ENCODE measurements at places on chromosomes 7 and 10. TPM values are rescaled to one million over a fixed set of nuclear protein-coding genes. Genes with fewer than 3 reads are reported as not detected.
A peak's percentile ranks its signal among the peaks of the same experiment; 100 is the strongest.

Gene PPP1R17
- total RNA-seq, result not detected

Gene MALRD1
- total RNA-seq, result not detected

Gene SRRT
- total RNA-seq, result 49.8 TPM

Gene LFNG
- 7.7 TPM for total RNA-seq

Gene TRUB1
- 37.0 TPM for total RNA-seq

Gene CTAGE8
- not detected for total RNA-seq

Gene NPSR1
- total RNA-seq, result not detected

Gene RAPGEF5
- 16.3 TPM for total RNA-seq

Gene PHKG1
- 1.9 TPM for total RNA-seq

Gene NPFFR1
- total RNA-seq, result not detected

Gene EPO
- total RNA-seq, result 0.29 TPM

Gene OPN1SW
- not detected for total RNA-seq

Gene VWDE
- total RNA-seq, result 0.16 TPM

Gene CRYGN
- not detected for total RNA-seq

Gene ZNF488
- total RNA-seq, result not detected

Gene FOXI2
- not detected for total RNA-seq

GRCh38 chr10:25745976-25746375 lies 188.1 kb upstream of the MYO3A start:
- no peak for DNase-seq

GRCh38 chr7:135447748-135448147 lies 62.2 kb downstream of the CNOT4 start:
- no peak for DNase-seq

GRCh38 chr10:112778579-112778978 lies 171.5 kb upstream of the TCF7L2 start:
- DNase-seq, result no peak

DNA sequence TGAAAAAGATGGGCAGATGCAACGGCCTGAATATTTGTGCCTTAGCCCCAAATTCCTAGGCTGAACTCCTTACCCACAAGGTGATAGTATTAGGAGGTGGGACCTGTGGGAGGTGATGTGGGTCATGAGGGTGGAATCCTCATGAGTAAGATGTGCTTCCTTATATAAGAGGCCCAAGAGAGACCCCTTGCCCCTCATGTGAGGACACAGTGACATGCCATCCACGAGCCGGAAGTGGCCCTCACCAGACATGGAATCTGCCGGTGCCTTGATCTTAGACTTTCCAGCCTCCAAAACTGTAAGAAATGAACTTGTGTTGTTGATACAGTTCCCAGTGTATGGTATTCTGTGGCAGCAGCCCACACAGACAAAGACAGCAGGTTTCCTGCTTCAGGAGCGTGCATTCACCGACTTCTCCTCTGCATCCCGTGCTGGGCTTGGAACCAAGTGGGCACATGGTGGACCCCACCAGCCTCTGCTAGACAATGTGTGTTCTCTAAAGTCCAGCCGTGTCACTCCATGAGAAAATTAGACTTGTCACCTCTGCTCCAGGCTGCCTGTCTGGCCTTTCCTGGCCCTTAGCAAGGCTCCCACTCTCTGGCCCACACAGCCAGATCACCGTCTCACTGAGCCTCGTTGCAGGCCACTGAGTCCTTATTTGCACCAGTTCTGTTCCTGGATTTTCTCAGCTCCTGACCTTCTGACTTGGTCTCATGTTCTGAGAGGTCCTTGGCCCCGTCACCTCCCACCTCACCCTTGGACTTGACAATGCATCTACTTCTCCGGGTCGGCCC lies 52.9 kb upstream of the CACUL1 start:
- DNase-seq, result no peak

DNA sequence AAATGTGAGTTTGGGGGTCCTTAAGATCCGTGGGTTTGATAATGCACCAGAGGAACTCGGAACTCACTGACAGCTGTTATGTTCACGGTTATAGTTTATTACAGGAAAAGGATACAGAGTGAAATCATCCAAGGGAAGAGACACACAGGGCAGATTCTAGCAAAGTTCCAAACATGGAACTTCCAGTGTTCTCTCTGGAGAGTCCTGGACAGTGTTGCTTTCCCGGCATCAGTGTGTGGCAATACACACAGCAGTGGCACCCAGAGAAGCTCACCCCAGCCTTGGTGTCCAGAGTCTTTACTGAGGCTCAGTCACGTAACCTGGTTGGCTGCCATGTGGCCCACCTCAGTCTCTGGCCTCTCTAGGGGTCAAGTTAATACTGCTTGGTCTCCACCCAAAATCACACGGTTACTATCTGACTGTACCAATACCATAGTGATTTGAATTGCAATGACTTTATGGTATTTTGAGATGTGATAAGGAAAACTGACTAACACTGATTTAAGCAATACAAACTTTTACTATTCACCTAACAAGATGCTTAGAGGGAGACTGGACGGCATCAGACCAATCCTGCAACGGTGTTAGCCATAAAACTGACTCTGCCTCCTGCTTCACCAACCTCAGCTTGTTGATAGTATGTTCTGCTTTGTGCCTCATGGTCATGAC lies 8.1 kb upstream of the PRXL2A start:
- no peak for DNase-seq

- DNase-seq, result no peak
Observed at GRCh38 chr7:46192271-46192670, 271.2 kb upstream of the IGFBP3 start.

GRCh38 chr7:24419077-24419476 lies 135.1 kb downstream of the NPY start:
- peak; percentile 55 for DNase-seq

DNA sequence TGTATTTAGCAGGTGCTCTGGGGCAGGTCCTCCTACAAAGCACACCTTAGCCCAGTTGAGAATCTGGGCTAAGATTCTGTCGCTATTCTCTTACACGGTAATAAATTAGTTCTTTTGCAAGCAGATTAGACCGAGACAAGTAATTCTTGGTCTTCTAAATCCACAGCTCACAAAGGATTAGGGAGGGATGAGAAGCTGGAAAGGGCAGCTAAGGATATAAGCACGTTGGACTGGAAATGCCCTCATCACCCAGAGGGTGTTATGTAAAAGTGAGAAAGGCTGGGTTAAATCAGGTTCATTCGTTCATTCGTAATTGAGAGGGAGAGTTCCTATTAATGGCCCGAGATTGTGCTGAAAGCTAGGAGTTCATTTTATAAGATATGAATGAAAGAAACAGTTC lies 41.8 kb downstream of the PFKFB3 start:
- no peak for DNase-seq

DNA sequence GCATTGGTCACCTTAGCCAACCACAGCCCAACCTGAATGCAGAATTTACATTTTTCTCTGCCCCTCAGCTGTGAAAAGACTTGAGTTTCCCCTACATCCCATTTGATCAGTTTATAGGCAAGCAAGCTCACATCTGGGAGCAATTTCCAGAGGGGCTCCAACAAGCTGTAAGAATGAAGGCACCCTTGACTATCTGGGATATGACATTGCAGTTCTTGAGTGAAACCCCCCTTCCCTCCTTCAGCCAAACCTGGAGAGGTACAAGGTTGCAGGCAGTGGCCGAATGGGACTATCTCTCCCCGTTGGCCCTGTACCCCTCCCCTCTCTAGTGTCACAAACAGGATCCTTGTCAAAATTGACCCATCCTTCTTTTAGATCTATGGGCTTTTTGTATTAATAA lies 30.5 kb downstream of the POLL start:
- DNase-seq, result no peak

GRCh38 chr7:101740981-101741725 lies 76.3 kb upstream of the CUX1 start:
- no peak for DNase-seq

DNA sequence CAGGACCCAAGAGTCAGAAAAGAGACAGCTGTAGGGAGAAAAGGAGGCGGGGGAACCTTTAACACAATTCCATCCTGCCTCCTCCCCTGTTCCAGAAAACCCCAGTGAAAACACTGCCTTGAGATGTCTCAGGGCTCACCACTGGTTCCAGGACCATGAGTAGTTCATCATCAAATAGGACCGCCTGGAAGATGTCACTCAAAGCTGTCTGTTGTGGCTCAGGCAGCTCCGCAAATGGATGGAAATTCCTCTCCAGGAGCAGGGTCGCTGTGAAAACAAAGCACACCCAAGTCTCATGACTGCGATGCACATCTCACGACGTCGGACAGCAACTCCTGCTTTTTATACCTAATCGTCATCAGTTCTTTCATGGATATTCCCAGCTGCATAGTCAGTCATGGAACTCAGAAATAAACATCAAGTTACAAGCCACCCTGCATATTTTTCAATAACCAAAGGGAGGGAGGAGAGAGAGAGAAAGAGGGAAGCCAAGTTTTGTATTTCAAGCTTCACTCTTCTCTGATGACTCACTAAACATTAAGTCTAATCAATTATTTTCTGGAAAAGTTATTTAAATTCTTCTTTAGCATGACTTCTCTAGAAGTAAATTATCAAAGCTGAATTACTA lies 49.2 kb downstream of the GSDME start:
- DNase-seq, result no peak

GRCh38 chr7:28988810-28989209 lies 30.7 kb upstream of the TRIL start:
- DNase-seq, result no peak

- no peak for DNase-seq
Observed at GRCh38 chr10:843703-844102, 87.8 kb downstream of the LARP4B start.

DNA sequence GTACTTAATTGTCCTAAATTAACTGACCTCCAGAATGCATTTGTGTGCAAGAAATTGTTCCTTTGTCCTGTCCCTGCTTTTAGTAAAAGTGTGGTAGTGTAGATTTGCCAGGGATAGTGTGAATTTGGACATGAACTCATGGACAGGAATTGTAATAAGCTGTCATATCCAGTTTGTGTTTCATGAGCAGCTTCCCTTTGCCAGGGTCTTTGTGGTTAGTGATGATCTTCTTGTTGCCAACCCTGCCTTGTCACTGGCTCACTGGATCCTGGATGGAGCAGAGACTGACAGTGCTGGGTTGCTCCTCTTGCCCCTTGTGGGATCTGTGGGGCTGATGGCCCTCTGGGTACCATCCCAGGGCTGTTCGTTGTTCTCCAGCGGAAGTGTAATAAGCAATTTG lies 110.1 kb downstream of the CCNY start:
- no peak for DNase-seq

DNA sequence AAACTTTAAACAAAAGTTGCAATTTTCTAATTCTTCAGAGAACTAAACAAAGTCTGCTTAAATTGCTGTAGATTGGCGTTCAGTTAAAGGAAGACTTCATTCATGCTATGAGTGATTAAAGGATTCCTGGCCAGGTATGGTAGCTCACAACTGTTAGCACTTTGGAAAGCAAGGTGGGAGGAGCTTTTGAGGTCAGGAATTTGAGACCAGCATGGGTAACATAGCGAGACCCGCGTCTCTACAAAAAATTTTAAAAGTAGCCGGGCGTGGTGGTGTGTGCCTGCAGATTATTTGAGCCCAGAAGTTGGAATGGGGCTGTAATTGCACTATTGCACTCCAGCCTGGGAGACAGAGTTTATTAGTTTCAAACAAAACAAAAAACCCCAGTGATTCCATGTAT lies 13.5 kb upstream of the SCRN1 start:
- no peak for DNase-seq

DNA sequence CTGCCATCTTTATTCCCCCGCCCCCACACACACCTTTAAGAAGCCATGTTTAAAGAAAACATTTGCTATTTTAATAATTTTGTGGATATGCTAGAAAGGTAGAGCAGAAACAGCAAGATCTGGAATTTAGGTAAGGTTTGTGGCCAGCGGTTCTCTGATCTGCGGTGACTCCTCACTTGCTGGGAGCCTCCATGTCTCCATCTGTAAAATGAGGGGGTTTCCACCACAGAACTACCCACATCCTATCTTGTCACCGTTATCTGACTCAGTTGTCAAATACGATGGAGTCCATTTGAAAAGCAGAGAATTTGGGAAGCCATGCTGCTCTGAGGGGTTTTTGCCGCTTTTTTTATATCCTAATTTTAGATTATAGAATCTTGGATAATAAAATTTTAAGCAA lies 23.3 kb downstream of the MACC1 start:
- DNase-seq, result no peak

Measured in SK-MEL-5 (cell line).